CD8-positive, alpha-beta T cell (primary cell): ENCODE measurements at places on chromosomes 7 and 10.

DNA sequence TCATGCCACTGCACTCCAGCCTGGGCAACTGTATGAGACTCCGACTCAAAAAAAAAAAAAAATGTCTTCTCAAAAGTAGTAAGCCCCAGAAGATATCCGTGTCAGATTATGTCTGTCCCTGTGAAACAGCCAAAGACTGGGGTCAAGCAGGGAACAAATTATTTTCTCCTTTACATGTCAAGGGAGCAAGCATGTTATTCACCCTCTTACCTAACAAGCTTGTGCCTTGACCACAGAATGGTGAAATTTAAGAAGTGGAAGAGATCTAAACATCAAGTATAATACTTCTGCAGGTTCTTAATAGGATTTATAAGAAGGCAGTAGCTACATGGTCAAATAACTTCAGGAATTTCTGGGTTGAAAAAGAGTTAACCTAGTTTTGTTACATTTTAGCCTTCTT is 187.9 kb downstream of the ZNF365 start:
- no peak for DNase-seq

- no peak for DNase-seq
These were observed 20.6 kb downstream of the BBIP1 start for GRCh38 chr10:110898391-110898790.

- DNase-seq, result no peak
These were observed 148.6 kb upstream of the PDE1C start for GRCh38 chr7:32218741-32219288.

DNA sequence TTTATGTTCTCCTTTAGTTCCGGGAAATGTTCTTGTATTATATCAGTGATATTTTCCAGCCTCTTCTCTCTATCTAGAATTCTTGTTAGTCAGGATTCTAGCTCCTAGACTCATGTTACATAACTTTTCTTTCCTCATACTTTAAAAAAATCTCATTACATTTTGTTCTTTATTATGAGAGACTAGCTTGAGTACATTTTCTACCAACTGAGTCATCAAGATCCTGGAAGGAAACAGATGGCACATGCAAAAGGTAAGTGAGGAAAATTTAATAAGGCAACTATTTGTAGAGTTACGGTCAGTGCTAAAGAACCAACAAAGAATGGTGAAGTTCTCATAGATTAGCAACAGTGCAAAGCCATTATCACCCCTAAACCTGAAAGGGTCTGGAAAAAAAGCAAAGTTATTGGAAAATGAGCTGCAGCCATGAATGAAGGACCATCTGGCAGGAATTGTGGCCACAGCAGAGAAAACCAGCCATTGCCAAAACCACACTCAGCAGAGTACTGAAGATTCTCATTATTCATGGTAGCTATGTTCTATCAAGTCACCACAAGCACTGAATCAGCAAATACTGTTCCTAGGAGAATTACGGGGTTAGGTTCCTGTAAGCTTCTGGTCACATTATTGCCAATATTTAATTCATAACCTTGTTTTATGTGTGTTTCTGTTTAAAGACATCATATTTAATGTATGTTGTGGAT is 98.3 kb upstream of the C7orf33 start:
- no peak for DNase-seq

GRCh38 chr10:63628526-63629362 is 107.5 kb downstream of the REEP3 start:
- peak; percentile 41 for DNase-seq

DNA sequence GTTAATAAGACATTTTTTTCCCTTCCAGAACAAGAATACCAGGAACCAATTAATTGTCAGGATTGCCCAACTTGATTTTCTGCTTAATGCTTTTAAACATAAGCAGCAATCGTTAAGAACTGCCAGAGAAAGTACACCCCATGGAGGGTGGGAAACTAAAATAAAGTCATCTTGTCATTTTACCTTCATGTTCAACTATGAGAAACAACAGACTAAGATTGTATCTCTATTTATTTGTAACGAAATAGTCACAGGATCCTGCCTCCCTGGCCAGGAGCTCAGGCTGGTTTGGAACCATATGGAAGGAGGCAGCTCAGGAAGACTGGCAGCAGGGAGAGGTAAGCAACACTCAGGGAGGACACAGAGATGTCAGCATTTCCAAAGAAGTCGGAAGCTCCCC is 129.6 kb downstream of the TNS3 start:
- DNase-seq, result no peak

DNA sequence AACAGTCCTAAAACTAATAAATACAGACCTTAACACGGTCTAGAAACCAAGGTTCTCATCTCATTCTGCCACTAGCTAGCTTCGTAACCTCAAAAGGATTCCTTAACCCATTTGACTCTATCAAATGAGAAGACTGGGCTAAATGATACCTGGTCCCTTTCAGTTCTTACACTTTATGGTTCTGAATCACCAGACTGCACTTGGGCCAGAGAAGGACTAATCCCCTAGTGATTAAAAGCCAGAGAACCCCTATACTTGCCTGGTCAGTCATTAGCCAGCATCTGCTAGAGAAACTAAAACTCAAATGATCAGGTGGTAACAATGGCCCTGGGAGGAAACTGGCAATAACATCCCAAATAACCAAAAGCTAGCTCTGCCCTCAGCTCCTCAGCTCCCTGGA is 16.8 kb downstream of the TMEM243 start:
- no peak for DNase-seq

DNA sequence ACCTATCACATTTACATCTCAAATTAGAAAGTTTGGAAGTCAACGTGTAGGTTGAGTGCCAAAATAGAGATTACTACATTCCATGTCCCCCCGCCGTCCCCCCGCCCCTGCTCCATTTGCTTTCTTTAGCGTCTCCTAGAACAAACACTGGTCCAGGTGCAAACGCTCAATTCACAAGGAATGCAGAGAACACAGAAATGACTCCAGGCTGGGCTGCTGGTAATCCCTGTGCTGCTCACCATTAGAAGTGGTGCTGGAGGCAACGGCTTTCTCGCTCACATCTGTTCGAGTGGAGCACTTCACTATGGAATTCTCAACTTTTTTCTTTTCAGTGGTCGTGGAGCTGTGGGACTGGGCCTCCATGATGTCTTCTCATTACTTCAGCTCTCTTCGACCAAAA is 14.1 kb downstream of the GLI3 start:
- no peak for DNase-seq

GRCh38 chr10:53579773-53580172 is 807.2 kb upstream of the MBL2 start:
- DNase-seq, result no peak

- no peak for DNase-seq
These were observed 12.8 kb downstream of the ICA1 start for GRCh38 chr7:8249121-8249520.

DNA sequence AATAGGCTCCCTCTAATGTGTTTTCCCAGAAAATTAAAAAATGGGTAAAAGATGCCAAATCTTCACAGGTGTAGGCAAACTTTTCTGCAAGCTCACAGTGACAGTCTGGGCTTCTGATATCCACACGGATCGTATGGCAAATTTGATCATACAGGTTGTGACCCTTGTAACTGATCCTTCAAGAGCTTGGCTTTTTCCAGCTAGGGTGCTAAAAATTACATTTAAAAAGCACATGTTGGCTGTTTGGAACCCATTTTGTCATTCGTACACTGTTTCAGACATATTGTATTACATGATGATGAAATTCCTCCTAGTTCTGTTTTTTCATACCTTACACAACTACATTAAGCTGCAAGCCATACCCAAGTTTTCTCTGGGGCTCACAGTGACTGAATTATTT is 138.7 kb downstream of the GFRA1 start:
- no peak for DNase-seq

- DNase-seq, result no peak
These were observed 74.4 kb downstream of the GLCCI1 start for GRCh38 chr7:8042796-8043535.

DNA sequence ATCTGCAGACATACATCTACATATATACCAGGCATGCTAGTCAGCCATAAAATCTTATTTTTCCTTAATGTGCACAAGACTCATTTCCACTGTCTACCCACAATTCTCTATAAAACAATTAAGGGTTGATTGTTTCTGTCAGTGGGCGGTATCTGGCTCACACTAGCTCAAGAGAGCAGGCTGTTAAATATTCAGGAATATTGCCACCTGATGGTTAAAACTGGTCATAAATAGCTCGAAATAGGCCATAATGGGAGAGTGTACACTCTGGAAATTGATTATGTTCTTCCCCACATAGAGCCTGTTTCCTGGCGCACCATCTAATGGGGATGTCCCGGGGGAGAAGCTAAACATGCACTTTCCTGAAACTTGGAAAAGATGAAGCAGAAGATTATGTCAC is 620.6 kb upstream of the ANKRD30A start:
- no peak for DNase-seq

DNA sequence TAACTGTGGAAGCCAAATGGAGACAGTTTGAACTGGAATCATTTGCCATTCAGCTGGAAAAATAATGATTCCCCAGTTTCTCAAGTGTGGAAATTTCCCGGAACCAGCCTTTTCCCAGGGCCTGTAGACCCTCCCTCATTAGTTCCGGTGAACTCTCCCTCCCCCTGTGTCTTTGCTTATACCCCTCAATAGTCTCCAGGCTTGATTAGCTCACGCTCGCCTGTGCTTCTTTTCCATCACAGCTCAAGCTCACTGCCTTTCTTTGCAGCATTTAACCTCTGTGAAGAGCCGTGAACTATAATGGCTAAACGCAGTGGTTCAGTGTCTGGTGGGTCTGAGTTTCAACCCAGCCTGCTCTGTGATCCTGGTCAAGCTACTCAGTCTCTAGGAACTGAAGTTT is 690.8 kb downstream of the INHBA start:
- no peak for DNase-seq

GRCh38 chr7:22851145-22851544 is 28.5 kb upstream of the TOMM7 start:
- DNase-seq, result no peak

GRCh38 chr10:96047004-96047649 is 3.7 kb downstream of the CCNJ start:
- no peak for DNase-seq

DNA sequence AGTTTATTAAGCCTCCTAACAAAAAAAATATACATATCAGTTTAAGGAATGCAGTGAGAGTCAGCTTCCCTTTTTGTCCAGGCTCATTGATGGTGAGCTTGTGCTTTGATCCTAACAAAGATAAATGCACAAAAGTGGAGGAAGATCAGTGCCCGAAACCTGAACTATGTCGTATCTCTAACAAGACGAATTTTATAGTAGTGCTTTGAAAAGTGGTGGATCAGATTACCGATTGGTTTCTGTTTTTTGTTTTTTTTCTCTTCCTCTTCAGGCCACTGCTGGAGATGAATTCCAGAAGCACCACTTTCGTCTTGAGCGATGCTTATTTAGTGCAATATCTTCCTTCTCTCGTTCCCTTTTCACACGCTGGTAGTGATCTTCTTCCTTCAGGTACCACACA is 72.8 kb downstream of the RHOBTB1 start:
- no peak for DNase-seq

DNA sequence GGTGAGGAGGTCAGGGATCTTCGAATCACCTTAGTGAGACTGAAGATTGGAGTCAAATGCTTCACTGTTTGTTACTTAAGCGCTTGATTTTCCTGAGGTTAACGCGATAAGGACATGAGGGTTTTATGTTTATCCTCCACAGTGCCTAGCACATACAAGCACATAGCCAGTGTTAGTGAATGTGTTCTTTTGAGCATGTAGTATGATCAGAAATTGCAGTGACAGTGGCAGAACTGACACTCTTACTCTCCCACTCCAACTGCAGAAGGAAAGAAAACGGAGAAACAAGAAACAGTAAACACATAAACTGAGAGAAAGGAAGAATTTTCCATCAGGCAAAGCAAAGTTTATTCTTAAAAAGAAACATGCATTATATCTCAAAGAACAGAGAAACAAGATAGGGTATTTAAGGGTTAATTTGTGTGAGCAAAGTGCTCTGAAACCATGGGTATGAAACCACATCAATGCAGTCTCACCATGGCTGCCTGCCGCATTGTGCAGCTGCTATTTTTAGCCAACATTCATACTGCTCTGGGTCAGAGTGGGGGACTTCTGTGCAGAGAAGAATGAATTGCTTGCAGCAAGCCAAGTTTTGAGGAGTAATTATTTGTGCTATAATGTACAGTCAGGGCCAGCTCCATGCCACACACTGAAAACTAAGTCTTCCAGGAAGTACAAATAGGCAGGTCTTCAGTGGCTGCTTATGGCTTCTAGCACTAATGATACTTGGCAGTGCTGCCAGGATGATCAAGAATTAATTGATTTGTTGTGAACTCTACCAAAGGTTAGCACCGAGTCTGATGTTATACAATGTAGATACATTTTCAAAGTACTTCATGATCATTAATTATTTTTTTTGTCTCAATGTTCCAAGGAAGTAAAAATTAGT is 152.0 kb downstream of the MACC1 start:
- no peak for DNase-seq

DNA sequence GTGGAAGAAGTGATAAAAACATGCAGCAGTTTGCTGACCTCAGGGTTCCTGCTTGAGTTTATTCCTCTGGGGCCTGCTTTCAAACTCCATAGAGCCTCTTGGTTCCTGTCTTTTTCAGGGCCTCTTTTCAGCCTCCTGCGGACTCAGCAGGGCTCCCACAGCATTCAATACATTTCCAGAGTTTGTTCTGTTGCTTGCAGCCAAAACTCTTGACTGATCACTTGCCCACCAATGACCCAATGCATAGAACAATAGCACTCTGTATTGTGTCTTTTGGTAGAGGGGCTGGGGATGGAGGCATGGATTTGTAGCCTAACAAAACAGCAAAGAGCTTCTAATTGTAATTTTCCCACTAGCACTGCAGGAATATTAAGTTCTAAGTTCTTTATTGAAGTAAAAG is 50.8 kb upstream of the CREB5 start:
- DNase-seq, result no peak

- no peak for DNase-seq
These were observed 9.4 kb downstream of the SH3PXD2A start for GRCh38 chr10:103845972-103846371.

DNA sequence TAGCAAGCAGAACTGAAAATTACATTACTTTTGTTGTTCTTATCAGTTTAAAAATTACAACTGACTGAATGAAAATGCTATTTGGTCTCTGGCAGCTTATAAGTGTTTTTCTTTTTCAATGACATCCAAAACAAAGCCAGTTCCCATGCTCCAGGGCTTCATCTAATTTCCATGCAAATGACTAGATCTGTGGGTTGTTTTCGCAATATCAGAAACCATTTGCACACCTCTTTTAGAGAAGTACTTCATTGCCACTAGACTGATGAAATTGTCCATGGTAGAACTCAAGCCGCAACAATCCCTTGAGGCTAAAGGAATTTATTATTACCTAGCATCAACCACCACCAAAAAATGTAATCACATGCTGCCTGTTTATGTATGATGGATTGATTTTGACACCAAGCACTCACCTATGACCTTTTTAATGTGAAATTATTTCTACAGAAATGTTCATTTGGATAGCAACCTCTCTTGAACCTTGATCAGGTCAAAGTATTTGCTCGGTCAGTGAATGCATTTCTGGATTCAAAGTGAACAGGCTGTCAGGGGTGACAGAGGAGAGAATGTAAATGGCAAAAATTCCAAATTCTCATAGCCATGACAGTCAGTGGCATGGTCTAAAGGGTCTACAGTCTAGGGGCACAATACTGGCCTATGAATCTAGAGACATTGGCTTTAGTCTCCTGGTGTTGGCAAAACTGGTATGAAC is 769.3 kb downstream of the SORCS1 start:
- DNase-seq, result no peak
